ENCODE measurements at places on chromosomes 1 and 21.

GRCh38 chr1:80657044-80657643 is 1143.6 kb upstream of the ADGRL2 start:
- no peak for DNase-seq

DNA sequence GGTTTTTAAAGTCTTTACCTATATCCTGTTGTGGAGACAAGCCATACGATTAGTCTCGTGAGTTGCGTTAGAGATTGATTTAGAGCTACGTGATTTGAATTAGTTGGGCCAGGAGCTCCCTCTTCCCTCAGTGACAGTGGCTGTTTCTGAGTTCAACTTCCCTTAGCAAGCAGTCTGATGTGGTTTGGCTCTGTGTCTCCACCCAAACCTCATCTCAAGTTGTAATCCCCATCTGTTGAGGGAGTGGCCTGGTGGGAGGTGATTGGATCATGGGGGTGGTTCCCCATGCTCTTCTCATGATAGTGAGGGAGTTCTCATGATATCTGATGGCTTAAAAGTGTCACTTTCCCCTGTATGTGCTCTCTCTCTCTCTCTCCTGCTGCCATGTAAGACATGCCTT is 192.9 kb upstream of the PTGFR start:
- no peak for DNase-seq

- no peak for DNase-seq
These were observed 126.5 kb downstream of the AKT3 start for GRCh38 chr1:243723458-243724043.

DNA sequence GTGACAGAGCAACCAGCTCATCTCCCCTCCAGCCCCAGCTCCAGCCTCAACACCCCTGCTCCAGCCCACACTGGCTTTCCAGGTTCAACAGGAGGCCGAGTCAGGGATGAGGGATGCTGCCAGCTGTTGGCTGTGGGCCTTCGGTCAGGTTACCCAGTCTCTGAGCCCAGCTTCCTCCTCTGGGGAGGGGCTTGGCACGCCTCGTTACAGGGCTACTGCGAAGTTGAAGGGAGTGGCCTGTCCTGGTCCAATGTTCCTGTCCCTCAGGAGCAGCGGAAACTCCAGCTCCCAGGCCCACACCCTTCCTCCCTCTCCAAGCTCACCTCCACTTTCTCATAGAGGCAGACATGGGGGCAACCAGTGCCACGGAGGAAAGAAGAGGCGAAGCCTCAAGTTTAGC is 15.1 kb upstream of the TAS1R2 start:
- no peak for DNase-seq

DNA sequence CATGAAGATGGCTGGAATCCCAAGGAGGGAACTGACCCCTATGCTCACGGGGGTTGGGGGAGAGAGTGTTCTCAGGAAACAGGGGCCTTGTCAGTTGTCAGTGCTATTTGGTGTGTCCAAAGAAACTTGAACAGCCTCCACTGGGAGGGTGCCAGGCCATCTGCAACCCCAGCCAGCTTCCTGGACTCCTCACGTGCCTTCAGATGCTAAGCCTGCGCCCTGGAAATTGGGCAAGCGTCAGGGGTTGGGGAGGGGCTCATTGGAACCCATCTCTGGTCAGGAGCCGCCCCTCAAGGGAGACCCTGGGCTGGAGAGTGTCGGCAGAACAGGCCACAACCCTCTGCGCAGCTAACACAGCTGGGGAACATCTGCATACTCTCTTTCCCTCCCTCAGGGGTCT is 13.1 kb upstream of the LHX4 start:
- DNase-seq = no peak

DNA sequence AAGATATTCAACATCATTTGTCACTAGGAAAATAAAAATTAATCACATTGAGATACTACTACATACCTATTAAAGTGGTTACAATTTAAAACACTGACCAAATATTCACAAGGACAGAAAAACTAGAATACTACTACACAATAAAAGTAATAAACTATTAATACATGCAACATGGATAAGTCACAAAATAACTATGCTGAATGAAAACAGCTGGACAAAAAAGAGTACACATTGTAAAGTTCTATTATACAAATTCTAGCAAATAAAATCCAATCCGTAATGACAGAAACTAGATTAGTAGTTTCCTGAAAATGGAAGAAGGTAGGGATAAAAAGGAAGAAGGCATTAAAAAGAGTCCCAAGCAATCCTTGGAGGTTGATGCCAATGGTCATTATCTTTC is 348.7 kb upstream of the PTBP2 start:
- DNase-seq = no peak

DNA sequence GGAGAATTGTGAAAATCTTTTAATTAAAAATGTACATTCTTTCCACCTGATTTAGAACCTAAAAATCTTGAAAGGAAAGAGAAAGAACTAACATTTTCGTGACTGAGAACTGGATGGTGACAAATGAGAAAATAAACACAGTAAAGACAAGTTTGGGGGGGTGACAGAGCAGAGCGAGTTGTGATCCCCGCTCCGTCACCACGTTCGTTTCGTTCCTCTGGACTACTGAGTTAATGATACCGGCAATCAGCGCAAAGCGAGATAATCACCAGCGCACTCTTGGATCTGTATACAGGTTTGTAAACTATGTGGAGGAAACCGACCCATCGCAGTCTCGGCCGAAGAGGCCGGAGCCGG is 31.2 kb upstream of the CFAP126 start:
- no peak for DNase-seq

DNA sequence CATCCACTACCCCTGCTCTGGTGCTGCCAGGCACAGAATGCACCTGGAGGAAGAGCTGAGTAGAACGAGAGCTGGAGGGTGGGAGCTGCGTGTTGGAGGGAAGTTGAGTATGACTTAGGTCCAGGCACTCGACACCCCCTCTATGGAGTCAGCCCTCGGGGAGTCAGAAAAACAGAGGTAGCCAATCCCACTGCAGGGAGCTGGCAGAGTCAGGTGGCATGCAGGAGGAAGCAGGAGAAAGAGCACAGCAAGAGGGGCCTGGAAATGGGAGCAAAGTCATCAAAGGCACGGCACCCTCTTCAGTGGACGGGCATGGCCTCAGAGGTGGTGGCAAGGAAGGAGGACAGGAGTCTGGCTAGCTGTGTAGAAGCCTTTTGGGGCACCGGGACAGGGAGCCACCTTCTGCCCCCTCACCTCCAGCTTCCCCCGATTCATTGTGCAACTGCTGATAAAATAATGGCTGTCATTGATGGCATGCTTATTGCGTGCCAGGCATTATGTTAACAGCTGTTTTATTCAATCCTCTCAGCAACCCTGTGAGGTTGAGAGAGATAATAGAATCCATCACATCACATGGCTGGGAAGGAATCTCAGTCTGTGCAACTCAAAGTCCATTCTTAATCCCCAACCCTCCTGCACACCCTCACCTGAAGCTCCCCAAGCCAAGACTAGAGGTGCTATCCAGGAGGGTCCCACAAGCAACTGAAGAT is 42.0 kb downstream of the C1orf198 start:
- DNase-seq = no peak

DNA sequence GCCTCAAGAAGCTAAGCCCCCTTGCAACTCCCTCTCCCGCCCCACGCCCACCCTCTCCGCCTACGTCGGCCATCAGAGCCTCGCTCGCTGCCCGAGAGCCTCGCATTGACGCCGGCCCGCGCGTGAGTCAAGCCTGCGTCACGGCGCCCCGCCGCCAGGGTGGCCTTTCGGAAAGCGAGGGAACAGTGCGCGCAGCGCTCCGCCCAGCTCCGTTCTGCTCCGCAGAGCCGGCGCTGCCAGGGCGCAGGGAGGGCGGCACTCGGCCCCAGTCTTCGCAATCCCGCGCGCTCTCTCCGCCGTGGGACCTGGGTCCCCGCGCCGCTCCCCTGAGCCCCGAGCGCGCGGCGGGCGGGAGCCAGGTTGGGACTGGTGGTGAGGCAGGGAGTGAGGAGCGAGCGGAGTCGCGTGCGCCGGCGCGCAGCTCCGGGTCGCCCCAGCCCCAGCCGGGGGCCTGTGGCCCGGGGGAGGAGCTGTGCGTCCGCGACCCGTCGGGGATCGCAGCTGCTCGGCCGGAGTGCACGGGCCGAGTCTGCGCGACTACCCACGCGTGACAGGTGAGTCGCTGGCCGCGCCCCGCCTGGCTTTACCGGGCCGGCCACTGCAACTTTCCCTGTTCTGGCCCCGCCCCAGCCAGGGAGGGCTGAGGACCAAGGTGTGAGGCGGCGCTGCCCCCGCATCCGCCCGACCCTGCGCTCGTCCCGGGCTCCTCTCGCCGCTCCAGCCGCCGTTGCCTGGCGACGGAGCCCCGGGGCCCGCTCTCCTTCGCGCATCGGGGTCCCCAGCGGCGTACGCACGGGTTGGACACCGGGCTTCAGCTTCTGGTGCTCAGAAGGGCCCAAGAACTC is at the start of gene SLC6A17:
Gene SLC6A17, plus strand, starts transcription at position 165 of the 845 bp plus-strand sequence. CDS start 16,436 bp downstream, outside the sequence.
- no peak for DNase-seq

DNA sequence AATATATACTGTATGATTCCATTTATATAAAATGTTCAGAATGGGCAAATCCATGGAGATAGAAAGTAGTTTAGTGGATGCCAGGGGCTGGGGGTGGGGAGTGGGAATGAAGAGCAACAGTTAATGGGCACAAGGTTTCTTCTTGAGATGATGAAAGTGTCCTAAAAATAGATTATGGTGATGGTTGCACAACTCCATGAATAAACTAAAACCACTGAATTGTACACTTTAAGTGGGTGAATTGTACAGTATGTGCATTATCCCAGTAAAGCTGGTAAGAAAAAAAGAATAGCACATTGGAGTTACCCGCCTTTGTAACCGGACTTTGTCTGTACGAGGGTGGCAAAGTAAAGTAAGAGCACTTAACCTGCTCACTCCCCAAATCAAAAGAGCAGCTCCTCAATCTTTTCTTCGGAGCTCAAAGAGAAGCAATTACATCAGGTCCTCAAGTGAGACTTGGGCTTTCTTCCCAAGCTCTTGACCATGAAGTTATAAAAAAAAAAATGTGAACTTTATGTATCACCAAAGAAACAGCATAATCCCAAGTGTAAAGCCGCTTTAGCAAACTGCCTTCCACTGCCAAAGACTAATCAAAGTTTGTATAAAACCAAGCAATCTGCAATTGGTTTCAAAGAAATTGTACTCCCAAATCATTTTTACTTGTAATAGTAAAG is 32.1 kb downstream of the ALDH9A1 start:
- no peak for DNase-seq

GRCh38 chr21:43739621-43740435 is 20.9 kb downstream of the PDXK start:
- no peak for DNase-seq

DNA sequence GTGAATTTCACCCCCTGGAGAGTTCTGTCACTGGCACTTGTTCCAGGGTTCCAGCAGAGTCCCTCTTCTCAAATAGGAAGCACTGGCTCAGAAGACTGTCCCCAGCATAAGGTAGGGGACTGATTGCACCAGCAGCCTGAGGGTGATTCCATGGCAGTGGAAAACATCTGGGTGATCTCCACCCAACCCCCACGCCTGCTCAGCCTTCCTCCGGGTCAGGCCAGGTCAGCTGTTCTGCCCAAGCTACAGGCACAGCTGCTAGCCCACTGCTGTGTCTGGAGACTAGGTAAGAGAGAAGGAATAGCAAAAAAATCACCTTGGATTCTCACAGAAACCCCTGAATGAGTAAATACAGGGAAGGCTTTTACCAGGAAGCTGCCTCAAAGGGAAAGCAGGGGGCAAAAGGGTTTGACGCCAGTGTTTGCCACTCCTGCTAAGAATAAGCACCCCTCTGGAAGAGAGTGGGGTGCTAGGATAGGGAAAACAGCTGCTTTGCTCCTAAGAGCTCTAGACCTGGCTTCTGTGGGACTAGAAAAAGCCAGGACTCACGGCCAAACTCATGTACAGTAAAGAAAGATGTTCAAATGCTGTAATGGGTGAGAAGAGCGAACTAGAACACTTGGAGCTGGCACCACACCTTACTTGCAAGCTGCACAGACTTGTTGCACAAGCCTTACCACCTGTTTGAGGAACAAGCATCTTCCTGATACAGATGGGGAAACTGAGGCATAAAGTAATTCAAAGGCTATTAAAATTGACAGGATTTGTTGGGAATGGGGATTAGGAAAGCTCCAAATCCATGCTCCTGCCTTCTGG is 1.0 kb upstream of the DENND2D start:
- no peak for DNase-seq

- no peak for DNase-seq
These were observed 61.4 kb upstream of the TNFSF18 start for GRCh38 chr1:173112129-173112528.

DNA sequence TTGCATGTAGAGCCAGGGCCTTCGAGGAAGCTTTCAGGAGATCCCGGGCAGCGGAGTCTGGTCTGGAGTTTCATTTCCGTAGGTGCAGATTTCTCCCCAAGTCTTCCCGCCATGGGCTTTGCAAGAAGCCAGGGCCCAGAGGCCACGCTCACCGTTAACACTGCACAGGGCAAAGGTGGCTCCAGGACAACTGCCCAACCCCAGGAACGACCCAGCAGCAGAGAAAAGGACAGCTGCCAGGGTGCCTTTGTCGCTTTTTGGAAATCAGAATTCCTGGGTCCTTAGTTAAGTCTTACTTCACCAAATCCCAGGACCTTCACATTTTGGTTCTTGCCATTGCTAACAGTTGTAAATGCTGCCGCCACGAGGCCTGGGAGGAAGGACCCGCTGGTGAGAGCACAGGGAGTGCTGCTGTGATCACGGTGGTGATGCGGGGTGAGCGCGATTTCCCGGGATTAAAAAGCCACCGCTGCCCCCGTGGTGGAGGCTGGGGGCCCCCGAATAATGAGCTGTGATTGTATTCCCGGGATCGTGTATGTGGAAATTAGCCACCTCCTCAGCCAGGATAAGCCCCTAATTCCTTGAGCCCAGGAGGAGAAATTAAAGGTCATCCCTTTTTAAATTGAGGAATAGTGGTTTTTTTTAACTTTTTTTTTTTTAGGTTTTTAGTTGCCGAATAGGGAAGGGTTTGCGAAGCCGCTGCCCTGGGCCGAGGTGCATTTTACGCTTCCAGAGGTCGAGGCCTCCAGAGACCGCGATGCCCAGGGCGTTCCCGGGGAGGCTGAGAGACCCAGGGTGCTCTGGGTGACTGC is 8.2 kb downstream of the SIM2 start:
- no peak for DNase-seq

DNA sequence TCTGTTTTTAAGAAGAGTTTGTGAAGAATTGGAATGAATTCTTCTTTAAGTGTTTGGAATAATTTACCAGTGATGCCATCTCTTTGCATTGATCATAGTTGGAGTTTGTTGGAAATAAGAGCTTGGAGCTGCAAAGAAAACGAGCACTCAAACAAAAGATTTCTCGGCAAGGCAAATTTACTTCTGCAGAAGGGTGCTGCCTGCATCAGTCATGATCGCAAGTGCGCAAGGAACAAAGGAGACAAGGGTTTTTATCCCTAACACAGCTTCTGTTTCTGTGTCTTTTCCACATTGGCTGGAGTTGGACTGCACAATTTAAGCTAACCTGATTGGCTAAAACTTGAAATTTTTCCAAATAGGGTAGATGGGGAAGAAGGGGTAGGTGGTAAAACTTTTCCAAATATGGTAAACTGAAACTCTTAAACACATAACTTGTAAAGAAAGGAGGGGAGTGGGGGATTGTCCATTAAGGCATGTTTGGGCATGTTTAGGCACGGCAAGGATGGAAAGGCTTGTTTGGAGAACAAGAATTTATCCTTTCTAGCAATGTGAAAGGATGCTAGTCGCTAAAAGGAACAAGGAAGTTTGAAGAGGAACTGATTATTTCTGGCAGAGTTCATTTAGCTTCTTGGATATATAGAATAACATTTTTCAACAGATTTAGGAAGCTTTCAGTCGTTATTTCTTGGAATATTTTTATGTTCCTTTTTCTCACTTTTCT is 3.5 kb upstream of the AADACL4 start:
- no peak for DNase-seq
